ENCODE measurements at places on chromosomes 11 and 22.

- DNase-seq: no peak
These were observed 138.7 kb downstream of the SOX6 start for GRCh38 chr11:16217631-16218030.

GRCh38 chr11:419248-420005 lies 4.6 kb upstream of the SIGIRR start:
- DNase-seq: no peak

- no peak for DNase-seq
These were observed 35.2 kb upstream of the TFIP11 start for GRCh38 chr22:26547426-26547825.

- no peak for DNase-seq
These were observed 9.2 kb upstream of the BIK start for GRCh38 chr22:43101306-43101705.

DNA sequence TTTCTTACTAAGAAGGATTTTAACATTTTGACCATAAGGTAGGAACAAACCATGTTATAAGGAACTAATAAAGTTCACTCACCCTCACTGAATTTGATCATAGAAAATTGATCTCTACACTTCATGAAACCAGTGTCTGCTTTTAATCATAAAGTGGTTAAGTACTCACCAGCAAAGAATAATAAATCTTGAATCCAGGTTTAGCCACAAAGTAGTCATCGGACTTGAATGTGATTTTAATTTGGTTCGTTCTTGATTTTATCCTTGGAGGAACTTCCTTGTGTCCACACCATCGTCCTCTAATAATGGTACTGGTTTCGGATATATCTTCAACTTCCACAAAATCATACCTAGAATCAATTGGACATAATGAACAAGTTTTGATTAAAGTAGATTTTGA lies 40.5 kb upstream of the DDI1 start:
- DNase-seq: no peak

DNA sequence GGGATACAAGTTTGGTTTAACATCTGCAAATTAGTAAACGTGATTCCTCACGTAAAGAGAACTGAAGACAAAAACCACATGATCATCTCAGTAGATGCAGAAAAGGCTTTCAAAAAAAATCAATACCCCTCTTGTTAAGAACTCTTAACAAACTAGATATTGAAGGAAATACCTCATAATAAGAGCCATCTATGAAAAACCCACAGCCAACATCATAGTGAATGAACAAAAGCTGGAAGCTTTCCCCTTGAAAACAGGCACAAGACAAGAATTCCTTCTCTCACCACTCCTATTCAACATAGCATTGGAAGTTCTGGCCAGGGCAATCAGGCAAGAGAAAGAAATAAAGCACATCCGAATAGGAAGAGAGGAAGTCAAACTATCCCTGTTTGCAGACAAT lies 160.5 kb downstream of the CSNK2A3 start:
- DNase-seq: no peak

- DNase-seq: no peak
These were observed 69.2 kb upstream of the TTC12 start for GRCh38 chr11:113245216-113245615.

- no peak for DNase-seq
These were observed 551.3 kb downstream of the TMEM135 start for GRCh38 chr11:87589082-87589481.

GRCh38 chr11:37896016-37896415 lies 1298.0 kb upstream of the RAG2 start:
- DNase-seq: no peak

DNA sequence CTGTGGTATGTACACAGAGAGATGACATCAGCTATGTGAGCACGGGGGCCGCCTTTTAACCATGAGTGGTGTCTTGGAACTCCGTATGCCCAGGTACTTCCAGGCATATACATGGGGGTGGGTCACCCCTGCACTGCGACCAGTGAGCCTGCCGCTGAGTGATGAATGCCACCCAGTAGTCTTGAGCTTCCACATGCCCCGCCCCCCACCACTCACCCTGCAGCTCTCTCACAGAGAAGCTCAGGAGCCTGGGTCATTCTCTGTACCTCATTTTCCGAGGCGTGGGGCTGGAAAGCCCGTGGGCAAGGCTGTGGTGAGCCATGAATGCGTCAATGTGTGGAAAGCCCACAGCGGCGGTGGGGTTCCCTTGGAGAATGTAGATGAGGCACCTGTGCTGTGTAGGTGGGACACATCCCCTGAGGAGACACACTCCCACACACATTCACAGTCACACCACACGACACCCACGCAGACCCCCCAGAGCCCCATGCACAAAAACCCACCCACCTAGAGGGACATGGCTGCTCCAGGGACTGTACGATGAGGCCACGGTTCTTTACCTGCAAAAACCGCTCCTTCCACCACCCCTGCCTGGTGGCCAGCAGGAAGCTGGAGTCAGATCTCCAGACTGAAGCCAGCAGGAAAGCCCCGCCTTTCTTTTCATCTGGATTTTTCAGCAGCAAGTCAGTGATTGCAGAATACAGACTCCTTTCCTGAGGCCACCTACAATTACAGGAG lies 67.6 kb downstream of the PIWIL3 start:
- DNase-seq: peak; percentile 32

DNA sequence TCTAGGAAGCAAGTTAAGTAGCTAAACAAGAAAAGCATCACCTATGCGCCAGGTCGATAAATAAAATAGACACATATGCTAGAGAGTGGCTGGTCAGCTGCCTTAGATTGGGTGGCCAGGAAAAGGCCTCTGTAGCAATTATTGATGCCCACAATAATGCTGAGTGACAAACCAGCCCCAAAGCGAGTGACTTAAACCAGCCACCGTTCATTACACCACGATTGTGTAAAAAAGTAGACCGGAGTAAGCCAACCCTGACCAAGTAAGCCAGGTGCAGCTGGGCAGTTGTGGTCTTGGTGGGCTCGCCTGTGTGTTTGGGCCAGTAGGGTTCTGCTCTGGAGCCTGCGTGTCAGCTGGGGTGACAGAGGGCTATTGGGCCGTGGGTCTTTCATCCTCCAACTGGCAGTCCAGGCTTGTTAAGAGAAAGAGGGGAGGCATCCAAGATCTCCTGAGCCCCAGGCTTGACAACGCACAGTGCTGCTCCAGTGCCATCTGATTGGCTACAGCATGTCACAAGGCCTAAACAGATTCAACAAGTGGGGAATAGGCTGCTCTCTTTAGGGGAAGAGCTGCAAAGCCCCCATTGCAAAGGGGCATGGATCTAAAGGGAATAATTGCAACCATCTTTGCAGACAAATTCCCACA lies 100.4 kb upstream of the PARVA start:
- no peak for DNase-seq

DNA sequence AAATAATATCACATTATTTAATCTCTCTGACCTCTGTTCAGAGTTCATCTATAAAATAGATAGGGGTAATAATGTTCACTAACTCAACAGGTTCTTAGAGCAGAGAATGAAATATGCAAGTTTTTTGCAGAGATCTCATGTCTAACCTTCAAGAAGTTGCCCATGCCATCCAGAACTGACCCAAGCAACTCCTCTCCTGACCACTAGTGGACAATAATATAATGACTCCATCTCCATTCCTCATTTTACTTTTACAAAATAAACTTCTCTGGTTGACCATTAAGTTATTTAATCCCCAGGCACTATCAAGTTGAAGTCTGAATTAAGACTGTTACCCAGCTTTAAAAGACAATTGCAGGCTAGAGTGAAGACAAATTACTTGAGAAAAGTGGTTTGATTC lies 382.6 kb downstream of the KCNA4 start:
- DNase-seq: no peak

DNA sequence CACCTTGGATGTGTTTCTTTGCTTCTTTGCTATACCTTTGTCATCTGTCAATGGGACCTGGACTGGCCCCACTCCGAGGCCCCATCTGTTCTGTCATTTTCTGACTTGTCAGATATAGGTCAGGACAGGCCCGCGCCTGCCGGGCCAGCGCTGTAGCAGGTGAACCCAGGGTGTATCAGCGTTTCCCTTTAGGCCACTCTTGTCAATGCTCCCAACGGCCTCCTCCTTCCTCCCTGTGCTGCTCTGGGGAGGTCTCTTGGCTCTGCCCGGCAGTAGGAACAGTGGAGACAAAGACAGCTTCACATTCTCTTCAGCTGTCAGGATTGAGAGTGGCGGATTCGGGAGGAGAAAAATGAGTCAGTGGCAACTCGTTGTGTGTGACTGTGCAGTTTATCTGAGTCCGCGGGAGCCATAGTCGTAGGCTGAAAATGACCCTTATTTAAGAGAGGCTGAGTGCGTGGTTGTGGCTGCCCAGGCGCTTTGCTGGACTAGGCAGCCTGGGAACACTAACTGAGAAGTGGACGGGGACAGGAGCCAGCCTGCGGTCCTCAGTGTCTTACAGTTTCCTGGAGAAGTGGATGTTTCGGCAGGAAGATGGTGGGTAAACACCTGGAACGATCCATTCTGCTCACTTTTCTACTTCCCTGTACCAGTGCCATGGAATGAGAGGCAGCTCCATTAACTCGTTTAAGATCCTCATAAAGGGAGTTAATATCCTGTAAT lies 102.3 kb downstream of the PRR5L start:
- no peak for DNase-seq

GRCh38 chr22:20259327-20259688 lies 8.8 kb downstream of the RTN4R start:
- no peak for DNase-seq

- DNase-seq: no peak
These were observed 3.1 kb upstream of the EIF3F start for GRCh38 chr11:7983832-7984590.

- DNase-seq: no peak
These were observed 5.4 kb downstream of the SHISA8 start for GRCh38 chr22:41909310-41910049.

GRCh38 chr22:49701380-49702067 lies 126.1 kb downstream of the BRD1 start:
- DNase-seq: no peak

- no peak for DNase-seq
These were observed 101.1 kb upstream of the CRYBB3 start for GRCh38 chr22:25098445-25099081.

DNA sequence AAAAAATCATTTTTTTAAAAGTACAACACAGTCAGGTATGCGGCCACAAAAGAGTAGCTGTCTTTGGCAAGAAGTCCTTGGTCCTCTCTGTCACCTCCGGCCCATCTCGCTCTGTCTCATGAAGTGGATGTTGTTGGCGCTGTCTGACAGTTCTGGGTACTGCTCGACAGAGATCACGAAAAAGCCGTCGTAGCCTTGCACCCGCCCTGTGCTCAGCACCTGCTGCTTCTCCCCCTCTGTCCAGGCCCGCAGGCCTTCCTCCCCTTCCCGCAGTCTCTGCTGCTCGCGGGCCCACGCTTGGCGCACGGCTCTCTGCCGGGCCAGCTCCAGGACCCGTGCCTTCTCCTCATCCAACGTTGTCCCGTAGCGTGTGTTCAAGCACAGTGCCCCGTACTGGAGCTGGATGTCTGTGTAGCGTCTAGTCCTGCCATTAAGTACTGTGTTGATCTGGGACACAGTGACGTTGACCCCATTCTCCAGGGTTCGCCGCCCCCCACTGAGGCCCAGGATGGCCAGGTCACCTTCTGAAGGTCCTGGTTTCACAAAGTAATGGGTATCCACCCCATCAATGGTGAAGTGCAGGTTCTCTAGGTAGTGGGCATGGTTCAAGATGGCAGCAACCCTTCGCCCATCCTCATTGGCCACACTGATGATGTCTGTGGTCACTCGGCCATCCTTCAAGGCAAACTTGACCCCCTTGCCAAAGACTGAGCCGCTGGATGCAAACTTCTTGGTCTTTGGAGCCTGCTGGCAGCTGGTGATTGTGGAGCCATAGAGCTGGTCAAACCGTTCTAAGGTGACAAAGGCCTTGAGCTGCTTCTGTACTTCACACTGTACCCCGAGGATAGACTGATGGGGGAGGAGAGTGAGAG lies 83.5 kb upstream of the NARS2 start:
- DNase-seq: no peak

GRCh38 chr22:45475851-45476514 lies 26.7 kb upstream of the FBLN1 start:
- no peak for DNase-seq

DNA sequence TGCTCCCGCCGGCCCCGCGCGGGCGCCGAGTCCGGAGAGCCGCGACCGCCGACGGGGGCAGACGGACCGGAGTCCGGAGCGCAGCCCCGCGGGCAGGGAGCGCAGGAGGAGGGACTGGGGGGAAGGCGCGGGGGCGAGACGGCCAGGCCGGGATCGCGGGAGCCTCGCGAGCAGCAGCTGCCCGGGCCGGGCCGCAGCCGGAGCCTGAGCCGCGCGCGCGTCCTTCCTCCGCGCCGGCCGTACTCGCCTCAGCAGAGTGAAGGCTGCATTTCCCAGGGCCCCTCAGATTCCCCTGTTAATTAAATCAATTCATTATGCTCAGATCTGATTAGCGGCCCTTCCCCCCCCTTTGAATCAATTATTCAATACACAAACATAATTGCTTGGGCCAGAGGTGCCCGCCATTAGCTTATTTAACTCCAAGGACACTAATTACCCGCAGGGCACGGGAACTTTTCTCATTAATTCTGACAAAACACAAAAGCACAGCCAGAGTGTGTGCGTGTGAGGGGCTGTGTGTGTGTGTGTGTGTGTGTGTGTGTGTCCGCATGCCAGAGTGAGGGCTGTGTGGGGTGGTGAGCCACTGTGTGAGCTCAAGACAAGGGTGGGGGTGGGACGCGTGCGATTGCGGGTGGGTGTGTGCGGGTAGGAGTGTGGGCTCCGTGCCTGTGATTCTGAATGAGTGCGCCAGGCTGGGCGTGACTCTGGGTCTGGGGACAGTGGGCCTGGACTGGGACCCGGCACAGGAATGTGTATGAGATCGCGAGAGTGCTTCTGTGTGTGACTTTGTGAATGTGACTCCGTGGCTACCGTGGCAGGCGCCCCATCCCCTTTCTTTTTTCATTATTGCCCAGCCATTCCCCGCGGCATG lies 5.1 kb upstream of the LMO1 start:
- peak; percentile 38 for DNase-seq

- DNase-seq: no peak
These were observed 10.8 kb downstream of the SRRD start for GRCh38 chr22:26494506-26494905.

- DNase-seq: no peak
These were observed 51.6 kb upstream of the LINC01488 start for GRCh38 chr11:69429716-69430491.

DNA sequence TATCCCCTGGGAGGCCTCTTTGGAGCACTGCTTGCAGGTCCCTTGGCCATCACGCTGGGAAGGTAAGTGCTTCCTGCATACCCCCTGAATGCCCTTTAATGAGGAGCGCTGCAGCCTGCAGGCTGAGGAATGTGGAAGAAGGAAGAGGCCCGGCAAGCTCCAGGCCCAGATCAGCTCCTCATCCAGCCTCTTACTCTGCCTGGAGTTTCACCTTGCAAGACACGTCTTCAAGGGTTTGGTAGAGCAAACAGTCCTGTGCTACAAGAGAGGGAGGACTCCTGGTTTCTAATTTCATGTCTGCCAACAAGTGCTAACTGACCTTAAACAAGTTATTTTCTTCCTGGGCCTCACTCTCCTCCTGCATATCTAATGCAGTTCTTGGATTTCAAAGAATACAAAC lies 10.9 kb downstream of the SLC2A11 start:
- no peak for DNase-seq

- DNase-seq: no peak
These were observed 30.6 kb downstream of the KIAA1671 start for GRCh38 chr22:24983151-24983550.

GRCh38 chr22:49827853-49828598 lies at the start of gene BRD1:
Gene BRD1 (minus strand): TSS chr22:49827873. CDS start chr22:49824317, 3,556 bp downstream.
- DNase-seq: peak; percentile 88

GRCh38 chr11:100404907-100405306 lies 282.2 kb upstream of the ARHGAP42 start:
- DNase-seq: no peak

- no peak for DNase-seq
These were observed 16.0 kb downstream of the CELF1 start for GRCh38 chr11:47536915-47537314.

GRCh38 chr11:102664001-102664752 lies 39.0 kb upstream of the MMP20 start:
- DNase-seq: no peak
